ENCODE measurements at places on chromosomes 13 and 19.

DNA sequence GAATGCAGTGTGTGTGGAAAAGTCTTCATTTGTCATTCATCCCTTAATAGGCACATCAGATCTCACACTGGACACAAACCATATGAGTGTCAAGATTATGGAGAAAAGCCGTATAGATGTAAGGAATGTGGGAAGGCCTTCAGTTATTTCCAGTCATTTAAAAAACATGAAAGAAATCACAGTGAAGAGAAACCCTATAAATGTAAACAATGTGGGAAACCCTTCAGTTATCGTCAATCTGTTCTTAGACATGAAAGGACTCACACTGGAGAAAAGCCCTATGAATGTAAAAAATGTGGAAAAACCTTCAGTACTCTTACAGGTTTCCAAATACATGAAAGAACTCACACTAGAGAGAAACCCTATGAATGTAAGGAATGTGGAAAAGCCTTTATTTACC lies 45.3 kb downstream of the ZNF136 start:
- no peak for DNase-seq

DNA sequence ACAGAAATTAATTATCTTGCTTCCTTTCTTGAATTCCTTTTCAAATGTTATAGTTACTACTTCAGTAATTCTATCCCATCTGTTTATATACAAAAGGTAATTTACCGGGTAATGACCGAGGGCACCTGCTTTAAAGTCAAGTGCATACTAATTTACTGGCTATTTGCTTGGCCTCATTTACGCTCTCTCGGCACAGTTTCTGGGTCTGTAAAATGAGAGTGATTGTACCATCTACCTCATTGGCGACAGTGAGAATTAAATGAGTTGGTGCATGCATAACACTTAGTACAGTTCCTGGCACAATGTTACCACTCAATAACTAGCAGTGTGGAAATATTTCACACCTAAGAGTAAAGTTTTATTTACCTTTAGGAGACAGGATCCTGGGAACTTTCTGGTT lies 111.6 kb downstream of the GGACT start:
- no peak for DNase-seq

- DNase-seq = no peak
Observed at GRCh38 chr19:3949997-3950859, 17.4 kb downstream of the NMRK2 start.

DNA sequence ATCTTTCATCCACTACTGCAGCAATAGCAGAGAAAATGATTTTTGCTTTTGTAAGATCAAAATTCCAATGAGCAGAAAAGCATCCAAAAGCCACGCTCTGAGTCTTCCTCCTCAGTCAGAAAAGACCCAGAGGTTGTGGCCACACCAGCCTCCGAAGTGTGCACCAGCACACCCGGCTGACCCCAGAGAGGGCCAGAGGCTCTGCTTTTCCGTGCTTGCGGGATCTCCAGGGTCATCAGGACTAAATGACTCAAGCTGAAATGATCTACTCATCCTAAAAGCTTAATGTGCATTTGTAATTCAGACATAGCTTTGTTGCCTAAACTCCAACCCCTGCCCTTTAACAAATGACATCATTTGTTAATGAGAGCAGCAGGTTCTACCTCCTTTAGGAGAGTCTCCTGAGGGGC lies 16.5 kb downstream of the RXFP2 start:
- no peak for DNase-seq

DNA sequence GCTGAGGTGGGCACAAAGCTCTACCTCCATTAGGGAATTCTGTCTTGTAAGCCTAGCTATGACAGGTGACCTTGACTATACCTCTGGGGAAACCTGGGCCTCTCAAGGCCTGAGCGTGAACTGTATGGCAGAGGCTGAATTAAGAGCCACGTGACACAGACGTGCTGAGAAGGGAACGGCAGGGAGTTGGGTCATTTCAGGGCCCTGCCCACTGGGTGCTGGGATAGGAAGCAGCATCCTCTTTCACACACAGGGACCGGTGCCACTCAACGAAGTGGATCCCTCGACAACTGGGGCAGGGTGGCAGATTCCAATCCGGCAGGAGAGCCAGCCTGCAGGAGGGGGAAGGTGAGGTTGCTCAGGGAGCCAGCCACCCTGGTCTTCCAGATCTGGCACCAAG lies 9.2 kb downstream of the ASF1B start:
- no peak for DNase-seq

- no peak for DNase-seq
Observed at GRCh38 chr13:33776239-33776881, 41.6 kb upstream of the RFC3 start.

DNA sequence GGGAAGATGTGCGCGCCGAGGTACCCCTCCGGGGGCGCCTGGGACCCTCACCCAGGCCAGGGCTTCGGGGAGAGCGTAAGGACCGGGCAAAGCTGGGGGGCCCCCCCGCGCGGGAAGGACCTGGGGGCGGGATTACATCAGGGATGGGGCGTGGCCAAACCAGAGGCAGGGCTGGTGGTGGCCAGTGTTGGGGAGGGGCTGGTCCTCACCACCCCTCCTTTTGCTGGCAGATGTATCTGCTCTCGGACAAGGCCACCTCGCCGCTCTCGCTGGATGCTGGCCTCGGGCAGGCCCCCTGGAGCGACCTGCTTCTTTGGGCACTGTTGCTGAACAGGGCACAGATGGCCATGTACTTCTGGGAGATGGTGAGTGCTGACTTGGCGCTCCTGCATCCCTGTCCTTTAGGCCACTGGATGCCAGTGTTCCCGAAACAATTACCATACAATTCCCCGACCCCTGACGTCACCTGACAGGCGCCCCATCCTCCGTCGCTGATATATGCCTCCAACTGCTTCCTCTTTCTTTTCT lies 25.3 kb downstream of the TRPM4 start:
- DNase-seq = no peak

- DNase-seq = peak; percentile 51
Observed at GRCh38 chr13:50713523-50714248, 129.8 kb downstream of the DLEU7 start.

DNA sequence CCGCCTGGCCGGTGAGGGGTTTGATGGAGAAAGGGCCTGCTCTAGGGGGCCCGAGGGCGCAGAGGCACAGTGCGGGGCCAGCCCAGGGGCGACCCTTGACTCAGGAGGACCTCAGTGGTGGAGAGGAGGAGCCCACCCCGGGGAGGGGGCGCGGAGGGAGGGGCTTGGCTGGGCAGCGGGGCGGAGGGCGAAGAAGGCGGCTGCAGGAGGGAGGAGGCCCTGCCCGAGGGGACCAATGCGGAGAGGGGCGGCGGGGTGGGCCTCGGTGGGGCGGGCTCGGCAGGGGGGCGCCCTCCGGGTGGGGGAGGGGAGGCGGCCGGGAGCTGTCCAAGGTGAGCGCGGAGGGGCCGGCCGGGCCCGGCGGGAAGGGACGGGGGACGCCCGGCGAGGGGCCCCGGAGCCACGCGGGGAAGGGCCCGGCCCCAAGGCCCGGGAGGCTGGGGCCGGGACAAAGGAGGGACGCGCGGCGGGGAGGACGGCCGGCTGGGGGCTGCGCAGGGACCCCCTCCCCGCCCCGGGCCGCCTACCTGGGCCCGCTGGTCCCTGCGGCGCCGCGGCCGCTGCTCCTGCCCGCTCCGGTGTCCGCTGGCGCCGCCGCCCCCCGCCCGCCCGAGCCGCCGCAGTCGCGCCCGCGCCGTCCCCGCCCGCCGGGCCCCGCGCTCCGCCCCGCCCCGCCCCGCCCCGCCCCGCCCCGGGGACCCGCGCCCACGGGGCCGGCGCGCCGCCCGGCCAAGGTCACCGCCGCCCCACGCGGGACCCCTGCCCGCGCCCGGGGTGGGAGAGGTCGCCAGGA lies at the start of gene DIRAS1:
DIRAS1 (minus strand) TSS at position 596 of the 793 bp plus-strand sequence. CDS start 3,566 bp downstream, outside the sequence.
- DNase-seq = no peak

- no peak for DNase-seq
Observed at GRCh38 chr13:62931853-62932252, 1516.2 kb upstream of the PCDH20 start.

- DNase-seq = no peak
Observed at GRCh38 chr19:7287722-7288121, 6.5 kb downstream of the INSR start.

DNA sequence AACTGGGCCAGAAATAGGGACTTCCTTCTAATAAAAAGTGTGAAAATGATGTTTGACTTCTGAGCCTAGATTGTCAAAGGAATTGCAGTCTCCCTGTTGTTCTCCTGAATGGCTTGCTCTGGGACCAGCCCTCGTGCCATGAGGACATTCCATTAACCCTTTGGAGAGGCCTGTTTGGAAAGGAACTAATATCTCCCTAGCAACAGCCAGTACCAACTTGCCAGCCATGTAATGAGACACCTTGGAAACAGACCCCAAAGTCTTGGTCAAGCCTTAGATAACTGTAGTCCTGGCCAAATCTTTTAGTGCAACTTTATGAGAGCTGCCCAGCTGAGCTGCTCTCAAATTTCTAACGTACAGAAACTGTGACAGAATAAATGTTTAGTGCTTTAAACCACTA lies 8.2 kb upstream of the SIAH3 start:
- no peak for DNase-seq

- no peak for DNase-seq
Observed at GRCh38 chr13:112532837-112533745, 54.9 kb downstream of the TUBGCP3 start.

- no peak for DNase-seq
Observed at GRCh38 chr13:49625392-49626079, 2.8 kb upstream of the ARL11 start.

GRCh38 chr19:8487137-8487851 lies 15.1 kb downstream of the PRAM1 start:
- no peak for DNase-seq
